NCI-H1417 treated with DMSO at 0.1 percent for 48 hours (cell line): ENCODE measurements at places on chromosomes 1 and 21.

DNA sequence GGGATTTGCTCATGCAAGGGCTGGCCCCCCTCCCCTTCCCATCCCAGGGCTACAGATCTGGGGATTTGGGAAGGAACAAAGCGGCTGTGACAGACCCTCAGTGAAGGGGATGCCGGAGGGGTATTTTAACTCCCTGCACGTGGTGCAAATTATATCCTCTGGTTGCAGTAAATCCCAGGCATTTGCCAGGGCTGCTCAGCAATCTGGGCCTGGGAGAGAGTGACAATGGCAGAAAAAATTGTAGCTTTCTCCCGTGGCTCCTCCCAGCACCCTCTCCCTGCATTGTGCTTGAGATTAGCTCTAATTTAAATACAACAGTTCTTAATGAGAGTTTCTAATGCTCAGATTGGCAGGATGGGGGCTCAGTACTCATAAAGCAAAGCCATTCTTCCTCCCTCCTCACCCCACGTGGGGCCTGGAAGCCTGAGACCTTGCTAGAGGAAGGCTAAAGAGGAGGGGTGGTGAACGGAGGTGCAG lies 129.9 kb upstream of the CD34 start:
- no peak for DNase-seq

DNA sequence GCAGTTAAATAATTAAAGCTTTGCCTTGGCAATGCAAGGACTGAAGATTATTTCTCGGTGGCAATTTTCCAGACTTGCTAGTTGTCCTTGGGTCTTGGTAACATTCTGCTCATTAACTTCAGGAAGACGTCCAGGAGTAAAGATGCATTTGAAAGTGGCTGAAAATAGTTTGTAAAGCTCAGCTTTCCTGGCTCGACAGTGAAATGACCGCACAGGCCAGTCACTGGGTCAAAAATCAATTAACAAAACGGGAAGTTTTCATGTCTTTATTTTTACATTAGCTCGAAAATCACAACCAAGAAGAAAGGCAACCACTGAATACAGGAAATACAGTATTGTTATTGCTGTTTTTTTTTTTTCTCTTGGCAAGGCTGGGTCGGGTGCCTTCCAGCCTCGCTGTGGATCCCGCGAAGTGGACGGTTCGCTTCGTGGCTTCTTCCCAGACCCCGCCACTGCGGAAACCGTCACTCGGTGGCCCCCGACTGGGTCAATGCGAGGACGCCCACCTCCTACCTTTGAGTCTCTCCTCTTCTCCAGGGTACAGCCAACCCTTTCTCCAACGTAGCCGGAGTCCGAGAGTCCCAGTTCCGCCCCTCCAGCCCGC lies 479 bp upstream of the SNX7 start:
- no peak for DNase-seq

DNA sequence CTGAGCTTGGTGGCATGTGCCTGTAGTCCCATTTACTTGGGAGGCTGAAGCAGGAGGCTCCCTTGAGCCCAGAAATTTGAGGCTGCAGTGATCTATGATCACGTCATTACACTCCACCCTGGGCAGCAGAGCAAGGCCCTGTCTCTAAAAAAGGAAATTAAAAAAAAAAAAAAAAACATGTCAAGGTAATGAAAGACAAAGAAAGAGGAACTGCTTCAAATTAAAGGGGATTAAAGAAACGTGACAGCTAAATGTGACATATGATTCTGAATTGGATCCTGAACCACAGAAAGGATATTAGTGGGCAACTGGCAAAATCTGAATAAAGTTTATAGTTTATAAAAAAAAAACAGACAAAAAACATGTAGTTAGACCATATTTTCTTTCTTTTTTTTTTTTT lies 3.8 kb upstream of the C2CD4D start:
- DNase-seq, result no peak

- DNase-seq, result no peak
These were observed 31.6 kb upstream of the ARHGEF10L start for GRCh38 chr1:17507915-17508314.

- no peak for DNase-seq
These were observed 386.9 kb downstream of the AMY1C start for GRCh38 chr1:104136621-104137020.
